ENCODE measurements at places on chromosomes 6 and 20.
A peak's percentile ranks its signal among the peaks of the same experiment; 100 is the strongest.

DNA sequence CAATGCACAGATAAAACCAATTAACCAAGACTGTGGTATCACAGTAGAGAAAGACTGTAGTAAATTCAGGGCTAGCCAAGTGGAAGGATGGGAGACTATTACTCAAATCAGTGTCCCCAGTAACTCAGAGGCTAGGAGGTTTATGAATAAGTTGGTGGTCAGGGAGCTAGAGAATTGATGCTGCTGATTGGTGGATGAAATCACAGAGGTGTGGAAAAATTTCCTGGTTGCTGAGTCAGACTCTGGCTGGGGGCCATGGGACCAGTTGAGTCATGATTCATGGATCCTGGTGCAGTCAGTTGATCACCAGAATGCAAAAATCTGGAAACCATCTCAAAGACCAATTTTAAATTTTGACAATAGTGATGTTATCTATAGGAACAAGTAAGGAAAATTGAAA is 555.9 kb downstream of the C6orf118 start:
- no peak for DNase-seq

- no peak for DNase-seq
Measured at GRCh38 chr20:1627200-1627550, 7.4 kb upstream of the SIRPB1 start.

DNA sequence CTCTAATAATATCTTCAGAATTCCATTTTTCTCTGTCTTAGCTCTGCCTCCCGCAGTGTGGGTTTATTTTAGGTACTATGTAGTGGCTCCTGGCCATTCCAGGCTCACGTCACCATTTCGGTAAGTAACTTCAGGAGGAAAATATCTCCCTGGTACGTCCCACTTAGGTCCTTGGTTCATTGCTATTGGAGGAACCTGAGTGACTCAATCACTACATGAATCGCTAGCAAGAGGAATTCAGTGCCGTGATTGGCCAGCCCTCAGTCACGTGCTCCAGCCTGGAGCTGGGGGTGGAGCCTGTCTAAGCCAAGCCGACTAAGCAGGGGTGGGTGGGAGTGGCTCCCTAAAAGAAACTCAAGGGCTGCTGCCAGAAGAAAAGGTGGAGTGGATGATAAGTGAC is 67.3 kb upstream of the E2F3 start:
- no peak for DNase-seq

- peak; percentile 60 for DNase-seq
Measured at GRCh38 chr6:7615611-7616383, 25.8 kb downstream of the SNRNP48 start.

DNA sequence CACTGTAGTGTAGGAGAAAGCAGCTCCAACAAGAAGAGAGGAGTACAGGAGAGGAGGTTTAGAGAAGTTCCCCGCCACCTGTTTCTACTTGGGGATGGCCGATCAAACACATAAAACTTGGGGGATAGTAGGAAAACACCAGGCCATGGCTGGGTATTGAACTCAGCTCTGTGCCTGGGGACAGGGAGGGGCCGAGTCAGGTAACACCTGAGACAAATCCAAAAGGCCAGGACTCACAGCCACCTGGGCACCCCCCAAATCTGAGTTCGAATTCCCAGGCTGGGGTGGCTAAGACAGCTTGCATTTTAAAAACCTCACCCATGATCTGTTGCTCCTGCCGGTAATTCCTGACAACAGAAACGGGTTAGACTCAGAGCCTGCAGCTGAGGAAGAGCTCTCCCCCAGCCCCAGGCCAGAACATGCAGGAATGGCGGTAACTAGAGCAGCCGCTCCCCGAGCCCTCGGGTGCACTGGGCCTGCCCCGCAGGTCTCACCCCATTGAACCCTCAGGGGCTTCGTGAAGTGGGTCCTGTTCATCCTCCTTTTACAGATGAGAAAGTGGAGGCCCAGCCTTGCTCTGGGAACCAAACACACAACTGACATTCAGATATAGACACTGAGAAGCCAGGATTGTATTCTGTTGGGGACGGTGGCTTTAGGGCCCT is 61.0 kb downstream of the TCP11 start:
- DNase-seq: no peak

- peak; percentile 28 for DNase-seq
Measured at GRCh38 chr6:169868458-169868857, 117.0 kb downstream of the ERMARD start.

Measured in lung microvascular endothelial cell (primary cell).